Suppressor macrophage (primary cell): ENCODE measurements at places on chromosomes 1 and 21.

- DNase-seq = no peak
Observed at GRCh38 chr1:68814067-68814466, 317.2 kb upstream of the DEPDC1 start.

DNA sequence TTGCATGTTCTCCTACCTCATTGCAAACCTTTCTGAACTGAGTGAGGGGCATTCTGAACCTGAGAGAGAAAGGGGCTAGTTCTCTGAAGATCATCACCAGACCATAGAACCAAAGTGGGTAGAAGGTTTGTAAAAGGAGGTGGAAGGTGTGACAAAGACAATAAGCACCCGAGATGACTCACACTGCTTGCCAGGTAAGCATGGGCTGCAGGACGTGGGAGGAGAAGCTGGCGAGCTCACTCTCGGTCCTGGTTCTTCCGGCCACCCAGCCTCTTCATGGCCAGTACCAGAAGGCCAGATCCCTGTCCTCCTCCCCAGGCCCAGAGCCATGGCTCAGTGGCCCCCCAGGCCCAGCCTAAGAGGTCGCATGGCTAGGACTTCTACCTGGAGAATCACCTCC lies 128.3 kb downstream of the TMEM53 start:
- no peak for DNase-seq

- DNase-seq = no peak
Observed at GRCh38 chr1:208044589-208045462, 133.9 kb upstream of the CD34 start.

DNA sequence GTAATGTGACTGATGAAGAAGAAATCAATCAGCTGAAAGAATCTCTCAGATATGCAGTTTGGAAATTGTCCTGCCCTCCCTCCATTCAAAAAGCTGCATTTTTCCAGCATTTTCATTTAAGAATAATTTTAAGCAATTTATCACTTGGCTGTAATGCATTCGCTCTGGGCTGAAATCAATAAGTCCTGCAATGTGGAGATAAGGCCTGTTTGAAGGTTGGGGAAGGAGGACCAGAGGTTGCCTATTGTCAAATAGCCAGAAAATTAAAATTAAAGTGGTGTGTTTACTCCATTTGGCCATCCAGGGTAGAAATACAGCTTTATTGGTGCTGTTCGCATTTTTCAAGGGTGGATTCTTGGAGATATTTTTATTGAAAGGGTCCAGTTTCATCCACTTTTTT lies 187.6 kb upstream of the NFIA start:
- no peak for DNase-seq

GRCh38 chr1:236289492-236290131 lies 7.9 kb upstream of the ERO1B start:
- no peak for DNase-seq

DNA sequence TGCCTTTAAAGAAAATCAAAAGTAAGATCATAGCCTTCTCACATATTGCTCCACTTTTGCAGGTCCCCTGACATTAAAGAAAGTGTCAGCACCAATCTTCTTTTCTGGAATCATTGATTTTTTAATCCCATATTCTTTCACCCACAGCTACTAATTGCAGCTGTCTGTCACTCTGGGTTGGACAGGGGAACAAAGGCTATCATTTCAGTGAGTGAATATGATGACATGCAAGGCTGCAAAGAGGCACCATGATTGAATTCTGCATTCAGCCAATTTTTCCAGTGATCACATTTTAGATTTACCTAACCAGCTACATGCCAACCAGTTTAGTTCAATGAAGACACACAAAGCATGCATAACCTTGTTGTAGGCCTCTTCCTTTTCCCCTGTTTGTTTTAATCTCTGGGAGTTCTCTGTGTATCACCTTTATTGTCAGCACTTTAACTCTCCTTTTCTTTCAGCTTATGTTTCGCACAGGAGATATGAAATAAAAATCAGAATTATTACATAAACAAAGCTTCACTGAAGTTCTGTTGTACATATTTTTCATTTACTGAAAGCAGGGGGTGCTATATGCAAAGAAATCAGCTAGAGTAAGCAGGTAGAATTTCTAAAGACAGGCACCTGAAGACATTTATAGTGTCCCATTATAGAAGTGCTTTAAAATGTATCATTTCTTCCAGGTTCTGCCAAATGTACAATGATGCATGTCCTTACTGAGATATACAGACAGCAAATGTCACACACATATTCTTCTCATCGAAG lies 584.8 kb downstream of the PLA2G4A start:
- DNase-seq = no peak

- no peak for DNase-seq
Observed at GRCh38 chr1:75174031-75174760, 40.0 kb downstream of the LHX8 start.

- DNase-seq = no peak
Observed at GRCh38 chr1:113784104-113784779, 25.0 kb upstream of the PHTF1 start.

DNA sequence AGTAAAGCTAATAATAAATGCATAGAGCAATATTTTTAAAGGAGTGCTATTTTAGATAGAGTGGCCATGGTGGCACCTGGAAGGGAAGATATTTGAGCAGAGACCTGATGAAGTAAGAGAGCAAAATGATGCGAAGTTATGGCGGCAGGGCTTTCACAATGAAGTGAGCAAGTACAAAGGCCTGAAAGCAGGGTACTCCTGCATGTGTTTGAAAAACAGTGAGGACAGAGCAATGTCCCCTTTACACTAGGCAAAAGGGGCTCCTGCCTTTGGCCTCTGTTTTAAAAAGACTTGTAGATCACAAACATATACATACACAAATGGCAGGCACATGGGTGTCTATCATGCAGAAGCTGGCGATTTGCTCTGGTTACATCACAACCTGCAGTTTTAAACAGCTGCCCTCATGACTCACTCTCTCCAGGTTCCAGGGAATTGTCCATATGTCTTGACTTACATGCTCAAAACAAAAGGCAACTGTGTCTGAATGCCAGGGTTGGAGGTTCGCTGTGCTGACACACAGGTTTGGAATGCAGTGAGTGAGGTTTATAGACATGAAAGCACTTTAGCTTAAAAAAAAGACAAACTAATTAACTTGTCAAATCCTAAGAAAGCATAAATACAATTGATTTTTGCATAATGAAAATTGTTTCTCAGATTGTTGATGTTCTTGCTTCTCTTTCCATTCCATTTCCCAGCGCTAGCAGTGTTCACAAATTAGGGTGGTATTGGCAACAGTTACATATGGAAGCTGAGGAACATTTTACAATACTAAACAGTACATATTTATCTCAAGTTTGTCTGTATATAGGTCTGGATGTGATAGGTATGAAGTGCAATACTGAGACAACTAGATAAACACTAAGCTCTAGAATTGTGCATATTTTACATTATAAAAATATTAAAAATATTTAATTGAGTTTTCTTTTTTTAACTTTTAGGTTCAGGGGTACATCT lies 313.9 kb downstream of the BARHL2 start:
- DNase-seq = no peak

DNA sequence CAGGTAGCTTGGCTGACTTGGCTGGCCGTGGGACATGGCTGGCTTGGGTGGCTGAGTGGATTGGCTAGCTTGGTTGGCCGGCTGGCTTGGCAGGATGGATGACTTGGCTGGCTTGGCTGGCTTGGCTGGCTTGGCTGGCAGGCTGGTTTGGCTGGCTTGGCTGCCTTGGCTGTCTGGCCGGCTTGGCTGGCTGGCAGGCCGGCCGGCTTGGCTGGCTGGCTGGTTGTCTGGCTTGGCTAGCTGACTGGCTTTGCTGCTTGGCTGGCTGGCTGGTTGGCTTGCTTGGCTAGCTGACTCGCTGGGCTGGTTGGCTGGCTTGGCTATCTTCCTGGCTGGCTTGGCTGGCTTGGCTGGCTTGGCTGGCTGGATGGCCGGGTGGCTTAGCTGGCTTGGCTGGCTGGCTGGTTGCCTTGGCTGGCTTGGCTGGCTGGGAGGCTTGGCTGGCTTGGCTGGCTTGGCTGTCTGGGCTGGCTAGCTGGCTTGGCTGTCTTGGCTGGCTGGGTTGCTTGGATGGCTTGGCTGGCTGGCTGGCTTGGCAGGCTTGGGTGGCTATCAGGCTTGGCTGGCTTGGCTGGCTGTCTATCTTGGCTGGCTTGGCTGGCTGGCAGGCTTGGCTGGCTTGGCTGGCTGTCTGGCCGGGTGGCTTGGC lies 129.7 kb upstream of the FAM72C start:
- DNase-seq = peak; percentile 2

- DNase-seq = no peak
Observed at GRCh38 chr1:100786870-100787269, 67.3 kb downstream of the VCAM1 start.

- DNase-seq = no peak
Observed at GRCh38 chr1:229102741-229103391, 168.0 kb upstream of the RAB4A start.

DNA sequence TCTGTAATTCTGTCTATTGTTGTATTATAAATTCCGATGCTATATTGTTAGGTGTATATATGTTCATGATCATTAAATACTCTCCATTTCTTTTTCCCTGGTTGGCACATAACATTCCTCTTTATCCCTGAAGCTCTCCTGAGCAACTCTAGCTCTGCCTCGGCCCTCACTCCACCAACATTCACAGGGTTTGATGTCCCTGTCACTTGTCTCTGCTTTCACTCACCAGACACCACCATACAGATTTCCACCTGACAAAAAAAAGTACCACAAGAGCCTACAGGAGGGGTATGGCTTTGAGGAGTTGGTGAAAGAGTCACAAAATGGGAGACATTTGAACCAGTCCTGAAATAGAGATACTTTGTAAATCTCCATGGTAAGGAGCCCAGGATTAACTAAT lies 8.8 kb upstream of the TSPEAR start:
- DNase-seq = no peak

GRCh38 chr1:151036356-151036755 lies at the start of gene BNIPL:
BNIPL (plus strand) TSS chr1:151036586; CDS start chr1:151036726, 140 bp downstream.
- no peak for DNase-seq

DNA sequence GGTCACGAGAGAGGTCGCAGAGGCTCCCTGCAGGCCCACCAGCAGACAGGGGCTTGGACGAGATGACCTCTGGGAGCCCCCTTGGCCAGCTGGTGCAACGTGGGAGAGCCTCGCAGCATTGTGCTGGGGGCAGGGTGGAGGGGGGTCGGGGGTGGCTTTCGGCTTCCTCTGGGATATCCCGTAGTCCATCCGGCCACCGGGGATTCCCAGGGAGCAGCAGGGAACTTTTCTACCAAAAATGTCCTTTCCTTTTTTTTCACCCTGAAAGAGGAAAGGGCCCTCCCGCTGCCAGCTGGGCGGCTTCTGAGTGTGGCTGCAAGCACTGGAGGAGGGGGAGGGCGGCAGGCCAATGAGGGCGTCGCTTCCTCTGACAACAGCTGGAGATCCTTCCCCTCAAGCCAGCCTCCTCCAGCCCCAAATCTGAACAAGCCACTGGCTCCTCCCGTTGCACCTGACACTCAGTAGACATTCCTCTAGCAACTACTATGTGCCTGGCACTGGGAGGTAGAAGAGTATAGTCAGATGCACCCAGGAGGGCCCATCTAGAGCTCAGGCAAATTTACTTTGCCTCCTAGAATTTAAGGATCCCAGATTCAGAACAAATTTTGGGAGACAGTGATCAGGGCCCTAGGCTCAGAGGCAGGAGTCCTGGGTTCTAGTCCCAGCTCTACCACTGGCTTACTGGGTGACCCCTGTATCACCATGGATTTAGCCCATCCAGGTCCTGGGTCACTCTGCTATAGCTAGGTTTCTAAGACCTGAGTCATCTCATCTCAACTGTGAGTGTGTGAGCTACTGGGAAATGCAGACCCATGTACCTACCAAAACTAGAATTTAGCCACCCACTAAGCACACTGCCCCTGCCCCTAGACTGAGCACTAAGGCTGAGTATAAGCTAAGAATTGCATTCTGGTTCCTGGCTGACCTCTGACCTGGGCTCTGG lies 2.7 kb downstream of the MOB3C start:
- DNase-seq = peak; percentile 94

- no peak for DNase-seq
Observed at GRCh38 chr21:16587681-16588375, 858.0 kb downstream of the USP25 start.

DNA sequence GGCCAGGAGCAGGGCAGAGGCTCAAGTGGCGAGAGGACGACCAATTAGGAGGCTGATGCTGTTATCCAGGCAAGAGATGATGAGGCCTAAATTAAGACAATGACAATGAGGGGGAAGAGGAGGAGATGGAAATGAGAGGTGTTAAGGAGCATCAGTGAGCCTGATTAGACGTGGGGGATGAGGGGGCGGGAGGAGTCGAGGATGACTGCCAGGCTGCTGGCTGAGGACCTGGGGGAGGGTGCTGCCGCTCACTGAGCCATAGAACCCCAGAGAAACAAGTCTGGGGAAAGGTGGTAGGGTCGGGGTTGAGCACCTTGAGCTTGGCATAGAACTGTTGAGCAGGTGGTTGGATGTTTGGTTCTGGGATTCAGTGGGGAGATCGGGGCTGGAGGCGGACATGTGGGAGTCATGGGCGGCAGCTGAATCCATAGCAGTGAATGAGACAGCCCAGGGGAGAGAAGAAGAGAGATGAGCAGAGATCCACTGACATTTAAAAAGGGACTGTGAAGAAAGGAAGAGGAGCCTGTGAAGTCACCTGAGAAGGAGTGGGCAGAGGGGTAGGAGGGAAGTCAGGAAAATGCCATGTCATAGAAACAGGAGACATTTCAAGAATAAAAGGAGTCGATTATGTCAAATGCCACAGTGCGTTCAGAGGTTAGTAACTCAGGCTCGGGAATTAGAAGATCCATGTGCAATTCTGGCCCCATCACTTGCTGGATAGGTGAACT lies 28.5 kb downstream of the DLGAP3 start:
- DNase-seq = no peak

DNA sequence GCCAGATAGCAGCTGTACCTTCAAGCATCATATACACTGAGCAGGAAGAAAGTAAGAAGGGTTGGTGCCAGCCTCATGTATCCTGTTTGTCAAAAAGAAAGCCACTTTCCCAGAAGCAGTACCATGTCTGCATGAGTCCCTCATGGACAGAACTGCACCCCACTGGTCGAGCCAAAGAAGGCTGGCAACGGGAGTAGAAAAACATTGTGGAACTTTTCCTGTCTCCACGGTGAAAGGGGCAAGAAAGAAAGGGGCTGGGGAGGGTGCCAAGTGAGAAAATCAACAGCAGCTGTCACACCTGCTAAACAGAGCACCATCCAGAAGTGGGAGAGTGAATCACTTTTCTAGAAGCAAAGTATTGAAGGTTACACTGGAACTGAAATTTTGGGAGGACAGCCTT lies 621.7 kb downstream of the LMO4 start:
- DNase-seq = no peak

DNA sequence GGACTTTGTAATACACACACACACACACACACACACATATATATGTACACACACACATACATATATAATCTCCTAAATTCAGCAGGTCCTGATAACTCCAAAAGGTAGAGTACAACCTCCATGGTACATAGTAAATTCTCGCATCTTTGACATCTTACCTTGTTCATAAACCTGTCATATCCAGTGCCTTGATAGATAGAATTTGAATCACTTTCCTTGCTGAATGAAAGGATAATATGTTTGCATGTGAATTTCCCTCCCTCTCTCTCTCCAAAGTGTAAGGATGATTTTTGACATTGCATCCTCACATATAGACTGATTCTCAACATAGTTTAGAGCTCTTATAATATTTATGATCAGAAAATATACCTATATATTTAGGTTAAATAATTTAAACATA lies 567.1 kb upstream of the ADGRL2 start:
- DNase-seq = no peak
